ENCODE measurements at places on chromosomes 11 and 22.

- peak; percentile 16 for DNase-seq
Observed at GRCh38 chr11:15818132-15818842, 538.1 kb downstream of the SOX6 start.

- no peak for DNase-seq
Observed at GRCh38 chr22:47175151-47176025, 412.9 kb downstream of the TBC1D22A start.

DNA sequence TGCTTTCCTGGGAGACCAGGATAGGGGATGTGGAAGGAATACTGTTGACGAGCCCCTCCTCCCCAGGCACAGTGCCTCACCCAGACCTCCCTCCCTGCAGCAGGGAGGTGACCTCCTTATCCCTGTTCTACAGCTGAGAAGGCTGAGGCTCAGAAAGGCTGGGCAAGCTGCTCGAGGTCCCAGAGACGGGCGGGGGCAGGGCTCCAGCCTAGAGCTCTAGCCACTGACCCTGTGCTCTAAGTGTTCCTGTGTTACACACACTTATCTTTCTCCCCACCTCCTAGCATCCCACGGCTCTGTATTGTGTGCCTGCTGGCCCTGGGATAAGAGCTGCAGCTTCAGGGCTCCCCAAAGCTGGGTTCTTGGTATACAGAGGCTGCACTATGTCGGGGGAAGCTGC is 7.9 kb downstream of the CCDC134 start:
- DNase-seq = no peak

DNA sequence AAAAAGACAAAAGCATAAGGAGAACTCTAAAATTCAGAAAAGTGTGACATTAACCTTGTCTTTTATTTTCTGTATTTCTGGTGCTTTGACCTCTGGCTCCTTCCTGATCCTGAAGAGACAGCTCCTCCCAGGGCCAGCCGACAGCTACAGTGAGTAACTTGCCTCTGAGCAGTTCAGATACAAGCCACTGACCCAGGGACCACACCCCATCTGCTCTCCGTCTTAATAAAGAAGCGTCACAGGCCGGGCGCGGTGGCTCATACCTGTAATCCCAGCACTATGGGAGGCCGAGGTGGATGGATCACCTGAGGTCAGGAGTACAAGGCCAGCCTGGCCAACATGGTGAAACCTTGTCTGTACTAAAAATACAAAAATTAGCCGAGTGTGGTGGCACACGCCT is 6.5 kb downstream of the MLC1 start:
- no peak for DNase-seq
